ENCODE measurements at places on chromosomes 16 and 17.
A peak's percentile ranks its signal among the peaks of the same experiment; 100 is the strongest.

DNA sequence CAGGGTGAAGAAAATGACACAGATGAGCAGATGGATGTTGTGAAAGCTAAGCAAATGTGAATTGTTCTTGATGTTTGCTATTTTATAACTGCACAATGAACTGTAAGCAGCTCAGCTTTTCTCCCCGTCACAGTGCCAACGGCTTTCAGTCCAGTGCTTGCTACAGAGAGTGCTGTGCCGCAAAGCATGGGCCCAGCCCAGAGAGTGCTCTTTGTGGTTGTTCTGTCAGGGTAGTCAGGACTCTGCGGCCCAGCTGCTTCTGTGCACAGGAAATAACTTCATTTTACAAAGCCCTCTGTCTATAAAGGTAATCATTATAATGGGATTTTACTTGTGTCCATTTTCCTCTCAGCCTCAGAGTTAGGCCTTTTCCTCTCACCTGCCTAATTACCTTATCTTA lies 39.1 kb downstream of the CDRT15 start:
- no peak for DNase-seq

- DNase-seq, result no peak
Measured at GRCh38 chr16:47753659-47754058, 292.5 kb downstream of the PHKB start.

- DNase-seq, result no peak
Measured at GRCh38 chr16:23807028-23807427, 28.8 kb upstream of the PRKCB start.

DNA sequence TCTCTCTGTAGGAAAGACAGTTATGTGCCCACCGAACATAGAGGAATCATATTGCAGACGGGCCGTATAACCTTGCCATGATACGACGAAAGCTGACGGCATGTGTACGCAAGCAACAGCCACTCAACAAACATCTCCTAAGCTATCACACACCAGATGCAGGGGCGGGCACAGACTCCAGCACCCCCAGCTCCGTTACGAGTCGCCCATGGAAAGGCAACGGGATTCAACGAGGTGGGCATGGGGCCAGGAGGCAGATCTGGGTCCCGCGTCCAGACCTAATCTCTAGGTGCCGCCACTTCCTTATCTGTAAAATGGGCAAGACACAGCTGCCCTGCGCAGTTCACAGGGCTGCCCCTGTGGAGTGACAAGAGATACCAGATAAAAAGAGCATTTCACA lies 35.6 kb downstream of the ABR start:
- no peak for DNase-seq

- no peak for DNase-seq
Measured at GRCh38 chr16:69837380-69837779, 75.2 kb downstream of the WWP2 start.

DNA sequence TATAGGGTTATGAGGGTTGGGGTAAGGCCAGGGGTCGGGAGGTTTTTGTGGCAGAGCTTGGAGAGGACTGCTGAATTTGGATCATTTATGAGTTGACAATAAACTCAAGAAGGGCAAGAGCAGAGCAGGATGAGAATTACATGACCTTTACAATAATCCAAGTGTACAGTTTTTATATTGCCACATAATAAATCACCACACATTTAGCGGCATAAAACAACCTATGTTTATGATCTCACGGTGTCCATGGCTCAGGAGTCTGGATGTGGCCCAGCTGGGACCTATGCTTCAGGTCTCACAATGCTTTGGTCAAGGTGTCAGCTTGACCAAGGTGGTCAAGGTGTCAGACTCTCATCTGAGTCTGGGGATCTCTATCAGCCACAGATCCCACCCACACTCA lies 118.3 kb upstream of the WSCD1 start:
- no peak for DNase-seq

- no peak for DNase-seq
Measured at GRCh38 chr16:930511-930910, 40.3 kb downstream of the LMF1 start.

- peak; percentile 99 for DNase-seq
Measured at GRCh38 chr16:648781-649589, at the start of gene WDR90. Gene WDR90, plus strand, starts transcription at chr16:649365. Its CDS starts 52 bp downstream, at chr16:649417.

- no peak for DNase-seq
Measured at GRCh38 chr17:69451416-69452394, 37.2 kb downstream of the MAP2K6 start.

Data from GM13976 (cell line).